ENCODE measurements at places on chromosomes 7 and 10. TPM values are rescaled to one million over a fixed set of nuclear protein-coding genes. Genes with fewer than 3 reads are reported as not detected.

The IPMK gene
- total RNA-seq = 9.3 TPM

The EGR2 gene
- total RNA-seq = 0.82 TPM

The EN2 gene
- total RNA-seq = 1.5 TPM

DNA sequence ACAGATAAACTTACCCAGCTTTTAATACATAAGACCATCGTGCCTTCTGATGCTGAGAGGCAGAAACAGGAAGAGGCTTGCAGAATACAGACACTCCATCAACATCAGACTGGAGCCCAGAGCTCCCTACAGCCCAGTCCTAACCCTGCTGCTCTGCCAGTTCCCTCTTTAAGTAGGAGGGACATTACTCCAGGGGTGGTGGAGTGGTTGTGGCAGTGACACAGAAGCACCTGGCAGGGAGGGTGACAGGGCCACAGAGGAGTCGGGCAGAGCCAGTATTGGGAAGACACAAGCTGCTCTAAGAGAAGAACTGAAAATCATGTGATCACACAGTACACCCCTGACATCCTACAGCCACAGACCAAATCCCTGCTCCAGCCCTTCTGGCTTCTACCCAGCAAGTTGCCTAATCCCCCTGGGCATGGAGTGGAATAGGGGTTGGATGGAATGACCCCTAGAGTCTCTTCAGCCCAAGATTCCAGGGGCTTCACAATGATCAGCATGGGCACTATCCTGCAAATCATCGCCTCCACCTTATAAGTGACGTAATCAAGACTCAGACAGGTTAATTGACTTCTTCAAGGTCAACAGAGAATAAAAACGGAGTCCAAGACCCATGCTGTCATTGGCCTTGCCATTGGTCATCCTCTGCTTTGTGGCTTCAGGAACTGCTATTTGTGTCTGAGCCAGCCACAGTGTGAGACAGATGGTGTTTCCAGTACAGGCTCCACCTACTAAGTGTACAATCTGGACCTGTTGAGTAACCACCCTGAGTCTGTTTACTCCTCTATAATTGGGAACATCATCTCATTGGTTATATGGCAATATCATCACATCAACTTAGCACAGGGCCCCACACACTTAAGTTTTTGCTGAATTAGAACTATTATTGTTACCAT, 61.1 kb upstream of the ZMIZ1 start:
- no peak overlapping the region for H3K27ac ChIP-seq
- no peak overlapping the region for H3K4me3 ChIP-seq
- no peaks in the 10 kb centered on the region for H3K4me1 ChIP-seq

DNA sequence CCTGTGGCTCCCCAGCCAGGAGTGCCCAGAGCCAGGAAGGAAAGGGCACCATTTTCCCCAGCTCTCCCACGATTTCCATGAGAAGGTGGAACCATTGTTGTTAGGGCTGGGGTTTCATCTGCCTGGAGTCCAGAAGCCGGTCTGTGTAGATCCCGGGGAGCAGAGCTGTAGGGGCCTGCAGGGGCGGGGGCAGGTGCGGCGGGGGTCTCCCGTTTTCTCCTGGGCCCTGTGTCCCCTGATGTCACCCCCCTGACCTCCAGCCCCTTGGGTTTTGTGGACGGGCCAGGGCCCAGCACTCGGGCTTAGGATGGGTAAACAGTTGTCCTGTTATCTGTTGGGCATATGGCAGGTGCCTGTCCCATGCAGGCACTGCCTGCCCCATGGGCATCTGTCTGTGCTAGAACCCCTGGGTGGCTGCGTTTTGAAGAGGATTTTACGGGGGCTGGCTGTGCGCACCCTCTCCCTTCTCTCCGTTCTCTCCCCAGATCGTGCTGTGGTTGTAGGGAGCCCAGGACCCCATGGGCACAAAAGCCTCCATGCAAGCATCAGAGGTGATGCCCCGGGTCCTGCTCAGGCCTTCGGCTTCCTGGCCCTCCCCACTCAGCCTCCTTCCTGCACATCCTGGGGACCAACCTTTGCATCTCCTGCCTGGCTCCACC, 158.8 kb downstream of the WDR37 start:
- no peaks in the 10 kb centered on the region for H3K27me3 ChIP-seq
- DNase-seq = no peak
- no peak overlapping the region for H3K27ac ChIP-seq
- H3K4me1 ChIP-seq = no peaks in the 10 kb centered on the region

- no peaks in the 10 kb centered on the region for H3K36me3 ChIP-seq
- H3K27me3 ChIP-seq = peaks cover 8% of the 10 kb centered on the region
- no peak overlapping the region for H3K4me3 ChIP-seq
- DNase-seq = no peak
- no peak overlapping the region for H3K27ac ChIP-seq
Observed at GRCh38 chr10:113666682-113667252, 2.9 kb upstream of the NRAP start.

DNA sequence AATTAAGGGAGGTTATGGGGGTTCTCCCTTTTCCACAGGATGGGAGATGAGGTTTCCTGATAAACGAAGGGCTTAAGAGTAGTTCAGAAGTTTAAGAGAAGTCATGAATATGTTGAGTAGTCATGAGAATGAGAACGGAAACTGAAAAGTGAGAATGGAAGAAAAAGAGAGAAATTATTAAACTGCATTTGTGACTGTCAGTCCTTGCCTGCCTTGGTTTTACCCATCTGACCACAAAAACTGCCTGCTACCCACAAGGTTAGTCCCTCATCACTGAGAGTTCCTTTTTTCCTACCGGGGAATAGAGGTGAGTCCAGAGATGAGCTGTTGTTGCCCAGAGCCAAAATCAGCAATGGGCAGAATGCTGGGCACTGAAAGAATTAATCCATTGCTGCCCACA, 174.1 kb upstream of the BET1 start:
- no peaks in the 10 kb centered on the region for H3K36me3 ChIP-seq
- no peaks in the 10 kb centered on the region for H3K4me1 ChIP-seq
- H3K4me3 ChIP-seq = no peak overlapping the region
- no peaks in the 10 kb centered on the region for H3K27me3 ChIP-seq
- H3K27ac ChIP-seq = no peak overlapping the region
- no peak for DNase-seq

DNA sequence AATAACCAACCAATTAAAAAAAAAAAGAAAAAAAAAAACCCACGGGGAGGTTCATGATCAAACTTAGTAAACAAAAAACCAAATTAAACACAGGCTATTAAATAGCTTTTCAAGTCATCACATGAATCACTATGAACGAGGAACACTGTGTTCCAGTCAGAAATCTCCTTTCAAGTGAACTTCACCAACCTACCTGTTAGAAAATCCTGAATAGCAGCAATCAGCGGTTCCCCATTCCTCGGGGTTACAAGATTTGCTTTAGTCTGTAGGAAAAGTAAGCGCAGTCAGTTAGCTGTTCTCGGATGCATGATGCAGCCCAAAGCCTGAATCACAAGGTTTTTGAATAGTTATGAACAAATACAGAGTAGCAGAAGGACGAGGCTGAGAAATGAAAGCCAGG, 19.0 kb downstream of the POLR3A start:
- H3K4me1 ChIP-seq = no peaks in the 10 kb centered on the region
- no peaks in the 10 kb centered on the region for H3K27me3 ChIP-seq
- H3K27ac ChIP-seq = no peak overlapping the region

DNA sequence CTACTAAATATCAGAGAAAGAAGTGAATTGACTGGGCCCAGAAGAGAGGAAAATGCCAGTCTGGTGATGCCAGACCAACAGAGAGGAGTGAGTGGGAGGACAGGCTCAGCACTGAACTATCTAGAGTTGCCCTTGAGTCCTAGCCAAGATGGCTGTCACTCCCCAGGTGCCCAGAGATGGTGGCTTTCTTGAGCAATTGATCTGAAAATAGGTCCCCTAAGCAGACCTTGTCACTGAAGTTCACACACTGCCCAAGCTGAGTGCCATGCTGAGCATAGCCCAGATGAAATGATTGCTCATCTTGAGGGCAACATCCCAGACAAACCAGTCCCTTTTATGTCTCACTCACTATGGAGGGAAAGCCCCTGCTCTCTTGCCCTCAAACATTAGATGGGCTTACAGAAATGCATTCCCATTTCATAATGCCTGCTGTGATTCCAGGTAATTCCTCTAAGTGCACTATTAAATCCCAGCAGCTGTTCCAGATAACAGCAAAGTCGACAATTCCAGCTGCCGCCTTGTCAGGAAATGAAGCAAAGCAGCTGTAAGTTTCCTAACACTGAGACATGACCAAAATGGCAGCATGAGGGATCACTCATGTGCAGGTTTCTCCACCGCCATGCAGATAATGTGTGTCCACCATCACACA, 329.4 kb downstream of the KCNMA1 start:
- no peaks in the 10 kb centered on the region for H3K27me3 ChIP-seq
- H3K36me3 ChIP-seq = no peaks in the 10 kb centered on the region
- H3K4me1 ChIP-seq = peaks cover 28% of the 10 kb centered on the region
- no peak overlapping the region for H3K4me3 ChIP-seq
- H3K27ac ChIP-seq = no peak overlapping the region

GRCh38 chr10:26755443-26755903, 58.0 kb downstream of the PDSS1 start:
- no peaks in the 10 kb centered on the region for H3K36me3 ChIP-seq
- no peaks in the 10 kb centered on the region for H3K27me3 ChIP-seq
- peak overlapping the region; percentile 57 for H3K27ac ChIP-seq
- peaks cover 13% of the 10 kb centered on the region for H3K4me1 ChIP-seq
- no peak for DNase-seq

DNA sequence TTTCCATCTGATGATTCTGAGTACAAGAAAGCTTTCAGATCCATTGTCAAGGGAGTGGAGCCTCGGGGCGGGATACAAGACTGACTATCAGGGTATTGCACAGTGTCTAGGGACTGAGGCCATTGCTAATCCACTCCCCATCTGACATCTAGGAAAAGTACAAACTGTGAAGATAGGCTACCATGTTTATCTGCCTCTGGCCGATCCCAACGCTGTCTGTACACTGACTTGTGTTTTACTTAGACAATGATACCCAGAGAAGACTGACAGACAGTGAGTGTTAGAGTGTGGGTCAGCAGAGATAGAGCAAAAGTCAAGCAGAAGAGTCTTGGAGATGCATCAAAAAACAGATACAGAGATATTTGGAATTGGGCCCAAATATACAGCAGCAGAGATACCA, 3.1 kb upstream of the SLC13A4 start:
- peaks cover 2% of the 10 kb centered on the region for H3K27me3 ChIP-seq
- H3K4me3 ChIP-seq = no peak overlapping the region
- H3K27ac ChIP-seq = no peak overlapping the region

GRCh38 chr10:52232561-52233350, 81.3 kb upstream of the DKK1 start:
- H3K4me3 ChIP-seq = peak overlapping the region; percentile 35
- H3K4me1 ChIP-seq = peaks cover 6% of the 10 kb centered on the region
- no peak overlapping the region for H3K27ac ChIP-seq
- H3K36me3 ChIP-seq = no peaks in the 10 kb centered on the region

DNA sequence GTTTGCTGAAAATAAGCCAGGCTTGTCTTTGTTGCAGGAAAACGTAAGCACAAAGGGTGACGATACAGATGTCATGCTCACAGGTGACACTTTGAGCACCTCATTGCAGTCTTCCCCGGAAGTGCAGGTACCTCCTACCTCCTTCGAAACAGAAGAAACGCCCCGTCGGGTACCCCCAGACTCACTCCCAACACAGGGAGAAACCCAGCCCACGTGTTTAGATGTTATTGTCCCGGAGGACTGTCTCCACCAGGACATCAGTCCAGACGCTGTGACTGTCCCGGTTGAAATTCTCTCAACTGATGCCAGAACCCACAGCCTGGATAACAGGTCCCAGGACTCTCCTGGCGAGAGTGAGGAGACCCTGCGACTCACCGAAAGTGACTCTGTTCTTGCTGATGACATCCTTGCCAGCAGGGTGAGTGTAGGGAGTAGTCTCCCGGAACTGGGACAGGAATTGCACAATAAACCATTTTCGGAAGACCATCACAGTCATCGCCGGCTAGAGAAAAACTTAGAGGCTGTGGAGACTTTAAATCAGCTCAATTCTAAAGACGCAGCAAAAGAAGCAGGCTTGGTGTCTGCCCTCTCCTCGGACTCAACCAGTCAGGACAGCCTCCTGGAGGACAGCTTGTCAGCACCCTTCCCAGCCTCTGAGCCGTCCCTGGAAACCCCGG, 18.3 kb upstream of the BHLHA15 start:
- H3K4me1 ChIP-seq = no peaks in the 10 kb centered on the region
- peaks cover 3% of the 10 kb centered on the region for H3K36me3 ChIP-seq
- no peak overlapping the region for H3K27ac ChIP-seq
- no peak for DNase-seq

The SLC26A4 gene
- total RNA-seq = 0.05 TPM
